ENCODE measurements at places on chromosomes 5 and 9.

DNA sequence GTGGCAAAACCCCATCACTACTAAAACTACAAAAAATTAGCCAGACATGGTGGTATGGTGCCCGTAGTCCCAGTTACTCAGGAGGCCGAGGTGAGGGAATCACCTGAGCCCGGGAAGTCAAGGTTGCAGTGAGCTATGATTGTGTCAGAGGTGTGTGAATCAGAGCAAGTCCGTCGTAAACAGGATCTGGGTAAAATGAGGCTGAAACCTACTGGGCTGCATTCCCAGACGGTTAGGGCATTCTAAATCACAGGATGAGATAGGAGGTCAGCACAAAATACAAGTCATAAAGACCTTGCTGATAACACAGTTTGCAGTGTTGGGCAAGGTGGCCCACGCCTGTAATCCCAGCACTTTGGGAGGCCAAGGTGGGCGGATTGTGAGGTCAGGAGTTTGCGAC lies 1.9 kb upstream of the CLTB start:
- DNase-seq, result no peak

- no peak for DNase-seq
Measured at GRCh38 chr5:62328772-62329491, 22.9 kb downstream of the KIF2A start.

DNA sequence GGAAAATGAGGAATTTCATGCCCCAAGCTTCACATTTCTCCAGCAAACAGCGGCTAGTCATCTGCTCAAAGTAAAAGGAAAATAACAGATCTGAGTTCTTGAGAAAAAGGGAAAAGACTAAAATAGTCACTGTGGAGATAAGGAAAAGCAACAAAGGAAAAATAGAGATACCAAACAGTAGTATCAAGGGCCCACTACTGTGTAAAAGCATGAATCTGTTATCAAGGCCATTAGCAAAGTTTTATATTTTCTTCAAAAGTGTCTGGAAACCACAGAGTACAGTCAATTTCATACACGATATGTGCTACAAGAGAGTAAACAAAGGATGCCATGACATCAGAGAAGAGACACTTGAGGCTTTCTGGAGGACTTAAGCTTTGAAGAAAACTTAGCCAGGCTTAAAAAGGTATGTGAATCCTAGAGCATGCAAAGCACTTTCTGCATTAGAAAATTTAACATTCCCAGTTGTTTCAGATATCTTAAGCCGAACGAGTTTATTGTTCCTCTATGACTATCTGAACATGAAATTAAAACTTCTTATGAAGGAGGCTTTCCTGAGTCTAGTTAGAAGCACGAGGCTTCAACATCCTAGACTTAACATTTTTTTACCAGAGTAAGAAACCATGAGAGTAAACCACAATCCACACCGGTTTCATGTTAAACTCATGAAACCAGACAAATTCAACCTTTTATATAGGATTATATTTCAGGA lies 1.2 kb downstream of the TTC33 start:
- DNase-seq, result no peak

DNA sequence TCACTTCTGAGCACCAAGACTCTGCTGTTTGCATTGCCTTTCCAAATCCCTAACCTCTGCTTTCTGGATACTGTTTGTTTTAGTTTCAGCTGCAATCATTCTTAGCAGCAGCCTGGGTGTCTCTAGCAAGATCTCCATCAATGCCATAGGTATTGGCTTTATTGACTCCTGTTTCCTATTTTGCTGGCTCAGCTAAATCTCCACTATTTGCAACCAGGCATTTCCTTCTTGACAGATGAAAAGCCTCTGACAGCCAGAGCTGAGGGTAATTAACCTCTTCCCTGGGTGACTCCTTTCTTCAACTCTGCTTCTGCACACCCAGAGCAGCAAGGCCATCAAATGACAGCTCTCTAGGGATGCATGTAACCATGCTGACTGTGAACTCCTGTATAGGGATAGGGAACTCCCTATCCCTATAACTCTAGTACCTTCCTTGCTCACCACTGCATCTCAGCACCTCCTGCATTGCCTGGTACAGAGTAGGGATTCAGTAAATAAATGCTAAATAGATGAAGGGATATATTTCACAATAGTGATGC lies 293.5 kb downstream of the TRIM32 start:
- no peak for DNase-seq

GRCh38 chr9:38073882-38074281 lies 4.9 kb upstream of the SHB start:
- DNase-seq, result no peak

DNA sequence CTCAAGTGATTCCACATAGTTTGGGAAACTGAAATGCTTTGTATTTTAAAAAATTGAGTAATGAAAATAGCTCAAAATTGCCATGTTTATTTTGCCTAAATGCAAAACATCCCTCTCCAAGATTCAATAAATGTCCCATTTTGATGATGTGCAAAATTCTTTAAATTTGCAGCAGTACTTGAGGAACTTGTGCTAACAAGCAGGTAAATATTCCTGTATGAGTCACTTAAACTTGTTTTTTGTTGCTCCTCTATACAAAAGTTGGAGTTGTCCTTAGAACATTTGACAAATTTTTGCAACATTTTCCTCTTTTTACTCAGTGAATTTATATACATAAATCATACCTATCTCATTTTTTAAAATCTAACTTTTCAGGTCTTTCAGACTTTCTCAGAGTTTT lies 280.2 kb downstream of the CDH12 start:
- no peak for DNase-seq

DNA sequence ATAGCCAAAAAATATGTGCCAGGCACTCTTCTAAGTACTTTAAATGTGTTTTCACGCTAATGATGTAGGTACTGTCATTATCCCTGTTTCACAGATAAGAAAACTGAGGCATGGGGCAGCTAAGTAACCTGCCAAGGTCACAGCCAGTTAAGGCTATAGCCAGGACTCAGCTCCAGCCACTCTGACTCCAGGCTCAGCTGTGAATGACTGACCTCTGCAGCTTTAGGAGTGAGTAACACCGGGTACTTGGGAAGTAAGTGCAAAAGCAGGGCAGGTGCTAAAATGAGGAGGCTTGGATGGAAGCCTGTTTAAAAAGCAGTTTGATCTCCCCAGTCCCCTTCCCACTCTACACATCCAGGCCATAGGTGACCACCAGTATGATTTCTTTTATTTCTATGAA lies 10.6 kb upstream of the SHC3 start:
- DNase-seq, result no peak

- no peak for DNase-seq
Measured at GRCh38 chr5:22070186-22070728, 782.9 kb downstream of the CDH12 start.

- no peak for DNase-seq
Measured at GRCh38 chr5:138054847-138055558, 22.1 kb upstream of the FAM13B start.

GRCh38 chr5:32276173-32276853 lies 36.4 kb downstream of the MTMR12 start:
- DNase-seq, result no peak

DNA sequence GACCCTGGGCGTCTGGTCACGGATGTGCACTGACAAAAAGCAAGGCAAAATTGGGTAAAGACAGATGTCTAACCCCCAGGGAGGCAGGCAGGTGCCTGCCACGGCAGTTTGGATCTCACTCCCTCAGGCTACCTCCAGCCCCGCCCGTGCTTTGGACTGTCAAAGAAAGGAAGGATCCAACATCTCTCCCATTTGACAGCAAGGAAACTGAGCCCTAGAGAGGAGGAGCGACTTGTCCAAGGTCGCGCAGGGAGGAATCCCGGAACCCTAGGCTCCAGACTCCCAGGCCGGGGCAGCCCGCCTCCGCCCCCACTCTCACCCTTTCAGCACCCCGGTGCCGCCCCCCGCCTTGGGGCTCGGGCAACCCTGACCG lies 376 bp downstream of the GOLGA1 start:
- DNase-seq, result no peak

Data from stimulated activated CD8-positive, alpha-beta memory T cell treated with anti-CD3 and anti-CD28 coated beads, Interleukin-4, amount 100 ng/mL, for 1 hour (primary cell).